ENCODE measurements at places on chromosomes 5 and 9.
A peak's percentile ranks its signal among the peaks of the same experiment; 100 is the strongest.

DNA sequence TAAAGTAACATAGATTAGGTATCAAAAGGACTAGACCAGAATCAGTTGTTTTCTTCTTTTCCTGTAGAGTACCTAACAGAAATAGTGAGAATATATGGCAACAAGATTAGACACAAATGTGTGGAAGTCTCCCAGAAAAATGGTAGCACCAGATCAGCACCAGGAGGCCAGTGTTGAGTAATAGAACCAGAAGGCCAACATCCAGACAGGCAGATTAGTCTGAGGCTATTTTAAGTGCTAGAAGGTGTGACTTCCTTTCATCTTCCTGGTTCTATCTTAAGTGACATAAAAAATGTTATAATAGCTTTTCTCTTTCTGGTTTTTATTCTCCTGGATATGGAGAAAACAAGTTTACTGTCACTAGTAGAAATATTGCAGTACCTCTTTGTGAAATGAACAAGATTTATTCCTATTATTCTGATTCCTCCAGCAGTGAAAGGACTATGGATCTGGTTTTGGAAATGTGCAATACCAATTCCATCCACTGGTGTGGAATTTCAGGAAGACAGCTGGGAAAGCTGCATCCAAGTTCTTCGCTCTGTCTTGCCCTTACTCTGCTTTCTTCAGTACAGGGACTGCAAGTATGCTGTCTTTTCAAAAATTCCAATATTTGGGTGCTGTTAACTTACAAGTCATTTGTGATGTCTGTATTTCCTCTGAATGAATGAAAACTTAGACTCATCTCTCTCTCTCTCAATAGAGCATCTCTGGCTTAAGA lies 39.1 kb downstream of the SHLD3 start:
- peak; percentile 19 for DNase-seq

DNA sequence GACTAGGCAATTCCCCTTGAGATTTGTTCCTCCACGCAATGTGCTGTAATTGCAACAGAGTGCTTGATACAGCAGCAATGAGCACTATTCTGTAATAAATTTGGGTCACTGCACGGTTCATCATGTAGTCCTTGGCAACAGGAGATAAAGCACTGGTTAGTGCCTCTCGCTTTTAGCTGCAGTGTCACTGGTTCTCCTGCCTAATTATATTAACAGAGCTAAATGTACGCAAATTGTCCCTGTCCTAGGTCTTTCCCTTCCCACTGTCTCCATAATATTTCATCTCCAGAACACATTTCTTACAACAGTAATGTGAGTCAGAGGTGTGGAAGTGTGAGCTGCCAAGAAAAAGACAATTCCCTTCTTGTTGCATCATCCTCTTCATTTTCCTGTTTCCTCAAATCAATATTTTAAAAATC lies 553.1 kb downstream of the ZNF608 start:
- DNase-seq = peak; percentile 78

GRCh38 chr5:61813361-61813760 lies 481.3 kb downstream of the ZSWIM6 start:
- DNase-seq = no peak

- peak; percentile 78 for DNase-seq
Observed at GRCh38 chr9:137276473-137277328, 825 bp upstream of the TOR4A start.

DNA sequence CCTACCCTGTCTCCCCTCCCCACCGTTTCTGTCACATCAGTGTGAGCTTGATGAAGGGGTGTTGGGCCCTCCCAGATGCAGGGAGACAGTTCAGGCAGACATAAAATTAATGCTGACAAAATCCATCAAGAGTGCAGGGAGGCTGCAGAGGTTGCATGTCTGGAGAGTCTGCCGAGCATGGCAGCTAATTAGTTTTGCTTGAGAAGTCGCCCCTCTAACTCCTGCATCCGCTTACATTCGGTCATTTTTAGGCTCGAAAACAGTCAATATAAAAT lies 44.9 kb downstream of the GALNT12 start:
- peak; percentile 62 for DNase-seq

DNA sequence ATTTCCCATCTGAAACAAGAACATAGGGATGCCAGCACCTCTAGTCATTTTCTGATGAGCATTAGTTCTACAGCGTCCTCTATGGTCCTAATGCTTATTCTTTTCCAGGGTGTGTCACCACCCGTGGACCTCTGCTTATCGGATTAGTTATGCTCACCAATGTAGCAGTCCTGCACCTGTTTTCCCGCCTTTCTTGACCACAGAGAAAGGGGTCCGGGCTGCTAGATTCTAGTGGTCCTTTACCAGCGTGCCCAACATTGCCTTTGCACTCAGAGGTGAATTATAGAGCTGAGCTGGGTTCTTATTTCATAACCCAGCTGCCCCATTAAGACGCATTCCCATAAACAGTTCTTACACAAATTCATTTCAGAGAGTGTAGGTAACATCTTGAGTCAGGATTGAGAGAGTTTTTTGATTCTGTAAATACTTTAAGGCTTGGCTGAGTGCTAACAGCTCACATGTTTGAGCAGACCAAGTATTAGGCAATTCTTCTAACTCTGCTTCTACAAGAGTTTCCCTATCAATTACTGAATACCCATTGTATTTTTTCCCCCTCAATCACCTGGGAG lies 2205.1 kb upstream of the C9orf72 start:
- DNase-seq = no peak

DNA sequence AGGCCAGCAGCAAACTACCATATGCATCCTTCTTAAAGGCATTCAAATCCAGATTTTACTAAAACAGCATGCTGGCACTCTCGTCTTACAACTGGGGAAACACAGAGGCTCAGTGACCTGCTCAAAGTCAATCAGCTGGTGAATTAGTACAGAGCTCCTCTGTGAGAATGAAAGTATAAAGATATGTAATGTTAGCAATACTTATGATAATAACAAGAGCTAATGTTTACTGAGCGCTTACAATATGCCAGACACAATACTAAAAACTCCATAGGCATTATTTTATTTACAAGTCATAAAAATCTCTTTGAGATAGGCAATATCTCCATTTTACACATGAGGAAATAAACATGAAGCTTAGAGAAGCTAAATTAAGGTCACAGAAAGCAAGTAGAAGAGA lies 28.6 kb downstream of the FKBP15 start:
- no peak for DNase-seq

- DNase-seq = no peak
Observed at GRCh38 chr5:92372766-92373165, 989.6 kb upstream of the ARRDC3 start.

- DNase-seq = no peak
Observed at GRCh38 chr5:135993335-135993879, 35.4 kb upstream of the TGFBI start.

DNA sequence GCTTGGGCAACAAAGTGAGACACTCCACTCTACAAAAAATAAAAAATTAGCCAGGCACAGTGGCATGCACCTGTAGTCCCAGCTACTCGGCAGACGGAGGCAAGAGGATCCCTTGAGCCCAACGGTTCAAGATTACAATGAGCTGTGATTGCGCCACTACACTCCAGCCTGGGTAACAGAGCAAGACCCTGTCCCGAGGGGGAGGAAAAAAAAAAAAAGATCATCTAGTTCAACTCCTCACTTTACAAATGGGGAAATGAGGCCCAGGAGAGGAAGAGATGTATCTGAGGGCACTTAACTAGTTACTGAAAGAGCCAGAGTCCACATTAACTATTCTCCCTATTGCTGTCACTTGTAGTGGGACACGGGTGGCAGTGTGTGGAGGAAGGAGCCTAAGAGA lies 13.8 kb downstream of the PDCL start:
- no peak for DNase-seq

- no peak for DNase-seq
Observed at GRCh38 chr5:132451387-132451786, 39.2 kb downstream of the IRF1 start.

- DNase-seq = no peak
Observed at GRCh38 chr9:36125062-36125855, 11.3 kb upstream of the GLIPR2 start.

- DNase-seq = peak; percentile 87
Observed at GRCh38 chr5:81751836-81752643, 1.1 kb upstream of the SSBP2 start.

DNA sequence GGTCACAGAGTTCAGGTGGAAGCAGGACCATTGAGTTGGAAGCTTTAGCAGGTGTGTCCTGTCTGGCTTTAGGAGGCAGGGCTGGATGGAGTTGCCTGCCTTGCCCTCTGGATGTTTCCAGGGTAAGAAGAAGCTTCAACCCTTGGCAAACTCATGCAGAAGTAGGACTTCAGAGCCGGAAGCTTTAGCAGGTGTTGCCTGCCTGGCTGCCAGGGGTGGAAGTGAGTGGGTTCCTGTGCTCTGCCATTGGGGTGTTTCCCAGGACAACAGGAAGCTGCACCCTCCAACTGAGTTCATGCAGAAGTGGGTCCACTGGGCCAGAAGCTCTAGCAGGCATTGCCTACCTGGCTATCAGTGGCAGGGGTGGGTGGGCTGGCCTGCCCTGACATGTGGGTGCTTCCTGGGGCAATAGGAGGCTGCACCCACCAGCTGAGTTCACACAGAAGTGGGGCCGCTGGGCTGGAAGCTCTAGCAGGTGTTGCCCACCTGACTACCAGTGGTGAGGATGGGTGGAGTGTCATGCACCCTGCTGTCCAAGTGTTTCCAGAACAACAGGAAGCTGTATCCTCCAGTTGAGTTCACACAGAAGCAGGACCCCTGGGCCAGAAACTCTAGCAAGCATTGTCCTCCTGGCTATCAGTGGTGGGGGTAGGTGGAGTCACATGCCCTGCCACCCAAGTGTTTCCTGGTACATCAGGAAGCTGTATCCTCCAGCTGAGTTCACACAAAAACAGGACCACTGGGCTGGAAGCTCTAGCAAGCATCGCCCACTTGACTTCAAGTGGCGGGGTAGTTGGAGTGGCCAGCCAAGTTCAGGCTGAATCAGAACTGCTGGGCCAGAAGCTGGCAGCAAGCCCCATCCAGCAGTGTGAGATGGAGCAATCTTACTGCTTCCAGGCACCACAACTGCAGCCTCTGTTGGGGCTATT lies 24.6 kb downstream of the LOX start:
- DNase-seq = no peak

DNA sequence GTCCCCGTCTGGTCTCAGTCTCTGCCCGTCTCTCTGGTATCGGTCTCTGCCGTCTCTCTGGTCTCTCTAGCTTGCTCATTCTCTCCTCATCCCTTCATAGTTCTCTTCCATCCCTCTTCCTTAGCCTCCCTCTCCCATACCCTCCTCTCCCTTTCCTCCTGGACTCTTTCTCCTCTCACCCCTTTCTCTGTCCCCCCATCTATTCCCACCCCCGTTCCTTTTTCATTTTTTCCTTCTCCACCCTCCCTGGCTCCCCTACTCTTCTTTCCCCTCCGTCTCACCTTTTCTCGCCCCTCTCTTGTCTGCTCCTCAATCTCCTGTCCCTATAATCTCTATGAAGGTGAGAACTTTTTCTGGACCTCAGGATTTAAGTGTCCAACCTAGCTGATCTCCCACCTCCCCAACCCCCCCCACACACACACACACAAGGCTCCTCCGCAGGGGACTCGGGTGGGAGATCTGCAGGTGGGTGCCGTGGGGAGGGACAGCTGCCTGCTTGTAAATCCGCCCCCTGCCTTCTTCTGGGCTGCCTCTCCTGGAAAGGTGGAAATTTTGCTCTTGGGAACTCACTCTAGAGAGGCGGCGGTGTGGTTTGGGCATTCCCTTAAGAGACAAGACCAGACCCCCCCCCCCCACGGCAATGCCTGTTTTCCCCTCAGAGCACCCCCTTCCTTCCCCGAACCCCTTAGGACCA lies 953 bp downstream of the UBE2QL1 start:
- DNase-seq = no peak

- DNase-seq = no peak
Observed at GRCh38 chr9:99592834-99593574, 228.7 kb upstream of the NR4A3 start.

- DNase-seq = peak; percentile 46
Observed at GRCh38 chr9:13717322-13718054, 438.0 kb upstream of the MPDZ start.

- DNase-seq = no peak
Observed at GRCh38 chr9:33082538-33083326, 6.3 kb upstream of the SMU1 start.

- no peak for DNase-seq
Observed at GRCh38 chr5:180391276-180391675, 38.1 kb upstream of the GFPT2 start.

GRCh38 chr9:7375013-7375511 lies 424.5 kb downstream of the DMAC1 start:
- DNase-seq = peak; percentile 38

GRCh38 chr9:88193766-88194165 lies 55.5 kb upstream of the SPATA31C2 start:
- no peak for DNase-seq

DNA sequence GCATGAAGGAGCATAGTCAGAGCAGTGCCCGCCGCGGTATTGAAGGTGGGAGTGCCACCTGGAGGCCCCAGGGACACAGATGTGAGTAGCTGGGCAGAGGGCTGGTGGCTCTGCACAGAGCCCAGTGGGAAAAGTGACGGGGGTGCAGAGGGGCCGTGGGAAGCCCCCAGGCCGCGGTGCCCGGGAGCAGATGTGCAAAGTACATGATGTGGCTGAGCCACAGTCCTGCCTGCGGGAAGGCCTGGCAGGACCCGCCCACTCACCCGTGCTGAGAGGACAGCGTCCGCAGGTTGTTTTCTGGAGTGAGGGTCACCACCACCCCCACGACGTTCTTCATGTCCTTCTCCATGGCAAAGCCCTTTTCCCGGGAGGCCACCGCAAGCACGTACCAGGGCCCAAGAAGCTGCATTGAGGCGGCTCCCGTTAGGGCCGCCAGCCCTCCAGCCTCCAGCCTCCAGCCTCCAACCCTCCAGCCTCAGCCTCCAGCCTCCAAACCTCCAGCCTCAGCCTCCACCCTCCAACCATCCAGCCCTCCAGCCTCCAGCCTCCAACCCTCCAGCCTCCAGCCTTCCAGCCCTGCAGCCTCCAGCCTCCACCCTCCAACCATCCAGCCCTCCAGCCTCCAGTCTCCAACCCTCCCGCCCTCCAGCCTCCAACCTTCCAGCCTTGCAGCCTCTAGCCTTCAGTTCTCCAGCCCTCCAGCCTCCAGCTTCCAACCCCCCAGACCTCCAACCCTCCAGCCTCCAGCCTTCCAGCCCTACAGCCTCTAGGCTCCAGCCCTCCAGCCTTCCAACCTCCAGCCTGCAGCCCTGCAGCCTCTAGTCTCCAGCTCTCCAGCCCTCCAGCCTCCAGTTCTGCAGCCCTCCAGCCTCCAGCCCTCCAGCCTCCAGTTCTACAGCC lies 914 bp downstream of the LCN6 start:
- DNase-seq = no peak

DNA sequence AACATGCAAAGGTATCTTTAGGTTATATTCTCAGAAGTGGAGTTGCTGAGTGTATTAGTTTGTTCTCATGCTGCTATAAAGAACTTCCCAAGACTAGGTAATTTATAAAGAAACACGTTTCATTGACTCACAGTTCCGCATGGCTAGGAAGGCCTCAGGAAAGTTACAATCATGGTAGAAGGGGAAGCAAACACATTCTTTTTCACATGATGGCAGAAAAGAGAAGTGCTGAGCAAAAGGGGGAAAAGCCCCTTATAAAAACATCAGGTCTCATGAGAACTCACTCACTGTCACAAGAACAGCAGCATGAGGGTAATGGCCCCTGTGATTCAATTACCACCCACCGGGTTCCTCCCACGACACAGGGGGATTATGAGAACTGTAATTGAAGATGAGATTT lies 163.6 kb upstream of the PRLR start:
- no peak for DNase-seq

Data from eye (tissue), 1 donor.